GOT3 (cell line): ENCODE measurements at places on chromosomes 7 and 10.
A peak's percentile ranks its signal among the peaks of the same experiment; 100 is the strongest.

DNA sequence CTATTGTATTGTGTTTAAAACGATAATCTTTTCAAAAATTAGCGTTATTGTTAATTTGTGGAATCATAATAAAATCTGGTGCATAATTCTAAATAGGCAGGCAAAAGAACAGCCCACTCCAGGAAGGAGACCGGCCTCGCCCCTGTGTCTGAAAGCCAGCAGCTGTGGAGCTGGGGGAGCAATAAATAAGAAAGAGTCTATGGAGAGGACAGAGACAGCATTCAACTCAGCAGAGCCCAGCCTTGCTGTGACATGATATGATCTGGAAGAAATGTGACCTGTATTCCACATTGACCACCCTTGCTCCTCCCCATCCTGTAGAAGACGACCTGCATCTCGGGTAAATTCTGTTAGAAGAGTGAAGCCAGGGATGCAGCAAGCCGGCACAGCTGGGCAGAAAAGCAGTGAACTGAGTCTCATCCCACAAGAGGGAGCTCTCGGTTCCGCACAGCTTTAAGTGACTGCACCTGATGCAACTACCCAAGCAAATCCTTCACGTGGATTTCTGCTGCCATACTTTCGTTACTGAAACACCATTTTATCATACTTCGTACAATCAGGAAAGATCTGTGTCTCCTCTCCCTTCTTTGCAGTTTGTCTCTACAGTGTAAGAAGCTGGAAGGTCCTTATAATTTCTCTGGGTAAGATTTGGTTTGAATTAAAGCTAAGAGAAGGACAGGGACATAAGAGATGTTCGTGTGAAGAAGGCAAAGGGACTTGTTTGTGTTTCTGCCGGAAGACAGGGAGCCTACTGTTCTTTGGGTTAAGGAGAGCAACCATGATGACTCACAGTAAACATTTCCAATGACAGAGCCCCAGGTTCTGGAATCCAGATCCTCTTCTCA, 427.1 kb downstream of the GPAM start:
- DNase-seq, result peak; percentile 21

DNA sequence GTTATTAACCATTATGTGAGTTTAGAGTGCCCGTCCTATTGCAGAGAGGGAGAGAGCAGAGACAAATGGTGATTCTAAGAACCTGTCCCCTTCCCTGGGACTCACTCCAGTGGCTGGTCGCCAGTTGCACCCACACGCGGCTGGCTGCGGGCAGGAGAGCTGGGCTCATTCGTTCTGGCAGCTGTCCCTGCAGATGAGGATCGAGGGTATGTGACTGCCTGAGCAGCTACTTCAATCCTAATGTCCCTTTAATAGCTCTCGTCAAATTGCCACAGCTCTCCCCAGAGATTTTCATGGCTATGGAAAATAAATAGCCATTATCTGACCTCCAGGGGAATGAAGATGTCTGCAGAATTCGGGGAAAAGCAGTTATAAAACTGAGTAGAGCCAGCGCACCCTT, 41.6 kb downstream of the RBM28 start:
- DNase-seq, result no peak

DNA sequence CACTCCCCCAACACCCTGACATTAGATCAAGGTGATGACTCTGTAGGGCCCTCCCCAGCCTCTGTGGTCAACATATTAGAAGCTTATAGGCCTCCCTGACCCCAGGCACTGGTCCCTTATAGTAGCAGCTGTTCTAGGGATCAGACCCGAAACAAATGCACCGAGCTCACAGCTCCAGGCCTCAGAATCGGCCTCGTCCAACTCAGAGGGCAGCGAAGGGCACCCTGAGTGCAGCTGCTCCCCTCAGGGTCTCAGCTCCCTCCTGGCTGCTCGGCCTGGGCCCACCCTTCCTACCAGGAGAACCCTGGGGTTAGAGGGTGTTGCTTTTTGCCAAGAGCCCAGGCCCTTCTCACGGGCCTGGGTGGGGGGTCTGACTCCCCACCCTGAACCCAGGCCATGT, 5.0 kb downstream of the ECHS1 start:
- DNase-seq, result no peak

DNA sequence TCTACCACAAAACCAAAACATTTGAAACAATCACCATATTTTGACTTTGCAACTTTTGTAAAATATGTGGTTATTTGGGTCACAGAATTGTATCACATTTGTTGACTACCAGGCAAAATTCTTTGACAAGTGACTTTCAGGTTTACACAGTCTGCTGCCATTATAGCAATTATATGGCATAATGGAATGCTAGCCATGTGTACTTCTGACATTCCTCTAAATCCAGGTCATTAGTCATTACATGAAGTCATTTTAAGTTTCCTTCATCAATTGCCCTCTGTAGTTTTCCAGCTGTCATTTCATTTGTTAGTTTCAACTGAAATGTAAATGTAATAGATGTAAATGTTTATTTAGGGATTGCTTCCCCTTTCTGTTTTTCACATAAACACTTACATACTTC, 137.5 kb downstream of the IMMP2L start:
- no peak for DNase-seq

DNA sequence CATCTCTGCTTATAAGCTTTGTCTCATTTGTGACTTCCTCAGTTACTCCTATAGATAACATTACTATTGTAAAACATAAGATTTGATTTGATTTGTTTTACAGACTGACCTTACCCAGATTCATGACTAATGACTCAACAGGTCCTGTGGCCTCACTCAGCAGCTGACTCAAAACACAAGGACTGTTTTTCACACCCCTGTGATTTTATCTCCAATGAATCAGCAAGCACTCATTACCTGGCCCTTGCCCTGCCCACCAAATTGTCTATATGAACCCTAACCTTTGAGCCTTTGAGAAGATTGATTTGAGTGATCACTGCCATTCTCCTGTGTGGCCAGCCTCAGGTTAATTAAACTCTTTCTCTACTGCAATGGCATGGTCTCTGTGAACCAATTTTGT, 1064.6 kb upstream of the LRRTM3 start:
- DNase-seq, result no peak

DNA sequence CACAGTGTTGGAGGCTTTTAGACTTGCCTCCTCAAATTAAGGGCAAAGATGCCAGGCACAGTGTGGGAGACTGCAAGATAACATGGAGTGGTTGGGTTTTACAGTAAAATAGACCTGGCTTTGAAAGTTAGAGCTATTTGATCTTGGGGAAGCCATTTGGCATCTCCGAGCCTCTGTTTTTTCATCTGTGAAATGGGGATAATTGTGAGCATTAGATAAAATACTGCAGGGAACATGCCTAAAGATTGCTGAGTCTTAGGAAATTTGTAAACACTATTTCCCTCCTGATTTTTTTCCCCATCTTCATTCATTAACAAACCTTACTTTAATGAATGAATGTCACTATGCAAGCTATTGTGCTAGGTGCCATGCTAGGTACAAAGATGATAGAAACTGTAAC, 241.3 kb upstream of the SLC26A5 start:
- DNase-seq, result no peak

DNA sequence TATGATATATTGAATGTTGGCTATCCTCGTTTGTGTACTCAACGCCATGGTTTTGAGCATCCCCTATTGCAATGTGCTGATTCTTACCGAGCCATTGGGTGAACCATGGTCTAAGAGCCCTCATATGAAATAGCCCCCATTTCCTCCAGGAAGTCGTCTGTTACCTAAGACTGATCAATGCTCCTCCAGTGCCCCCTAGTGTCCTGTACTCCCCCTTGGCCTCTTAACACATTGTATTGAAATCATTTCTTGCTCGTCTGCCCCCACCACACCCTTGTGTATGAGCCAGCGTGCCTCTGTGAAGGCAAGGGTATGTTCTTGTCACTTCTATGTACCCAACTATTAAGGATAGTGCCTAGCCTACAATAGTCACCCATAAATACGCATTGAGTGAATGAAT, 11.2 kb upstream of the SLC35B4 start:
- no peak for DNase-seq

- no peak for DNase-seq
Measured at GRCh38 chr7:45082031-45082830, 6.5 kb downstream of the NACAD start.

DNA sequence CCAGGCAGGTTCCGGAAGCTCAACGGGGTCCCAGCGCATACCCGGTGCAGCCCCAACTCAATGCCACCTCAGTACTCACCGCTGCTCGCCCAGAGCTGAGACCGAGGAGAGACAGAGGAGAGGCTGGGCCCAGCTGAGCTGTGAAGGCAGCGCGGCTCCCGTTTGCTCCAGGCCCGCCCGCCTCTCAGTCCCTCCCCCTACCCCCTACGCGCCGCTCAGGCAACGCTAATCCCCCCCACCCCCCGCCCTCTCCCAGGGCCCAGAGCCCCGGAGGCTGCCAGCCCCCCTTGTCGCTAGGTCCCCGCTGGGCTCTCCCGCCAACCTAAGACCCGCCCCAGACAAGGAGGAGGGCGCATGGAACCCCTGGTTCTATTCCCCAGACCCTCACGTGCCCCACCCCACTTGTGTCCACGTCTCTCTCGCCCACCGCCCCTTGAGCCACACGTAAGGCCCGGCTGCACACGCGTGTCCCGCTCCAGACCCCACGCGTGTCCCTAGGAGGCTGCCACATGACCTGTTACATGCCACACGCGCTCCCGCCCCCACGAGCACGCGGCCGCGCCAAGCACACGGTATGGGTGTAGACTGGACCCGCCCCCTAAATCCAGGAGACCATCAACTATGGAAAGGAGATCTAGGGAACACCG, at the start of gene PSD:
TSS of gene PSD (minus strand) at position 164 of the 647 bp plus-strand sequence. CDS start 1,747 bp downstream, outside the sequence.
- no peak for DNase-seq

GRCh38 chr7:121449735-121450240, 53.7 kb upstream of the FAM3C start:
- DNase-seq, result no peak

DNA sequence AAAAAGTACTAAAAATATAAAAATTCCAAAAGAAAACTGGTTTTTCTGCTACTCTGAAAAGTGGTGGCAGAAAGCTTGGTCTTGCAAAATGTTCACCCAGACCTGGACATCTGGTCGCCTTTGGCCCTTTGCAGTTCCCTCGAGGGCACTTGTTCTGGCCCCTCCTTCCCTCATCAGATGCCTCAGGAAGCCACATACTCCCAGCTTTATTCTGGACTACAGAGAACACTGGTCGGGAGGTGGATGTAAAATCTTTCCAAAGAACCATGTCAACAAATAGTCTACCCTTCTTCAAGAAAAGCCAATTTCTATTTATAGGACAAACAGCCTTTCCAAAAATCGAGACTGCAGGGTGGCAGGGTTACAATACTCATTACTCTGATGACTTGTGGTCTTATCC, 726.1 kb downstream of the TNS3 start:
- DNase-seq, result no peak

DNA sequence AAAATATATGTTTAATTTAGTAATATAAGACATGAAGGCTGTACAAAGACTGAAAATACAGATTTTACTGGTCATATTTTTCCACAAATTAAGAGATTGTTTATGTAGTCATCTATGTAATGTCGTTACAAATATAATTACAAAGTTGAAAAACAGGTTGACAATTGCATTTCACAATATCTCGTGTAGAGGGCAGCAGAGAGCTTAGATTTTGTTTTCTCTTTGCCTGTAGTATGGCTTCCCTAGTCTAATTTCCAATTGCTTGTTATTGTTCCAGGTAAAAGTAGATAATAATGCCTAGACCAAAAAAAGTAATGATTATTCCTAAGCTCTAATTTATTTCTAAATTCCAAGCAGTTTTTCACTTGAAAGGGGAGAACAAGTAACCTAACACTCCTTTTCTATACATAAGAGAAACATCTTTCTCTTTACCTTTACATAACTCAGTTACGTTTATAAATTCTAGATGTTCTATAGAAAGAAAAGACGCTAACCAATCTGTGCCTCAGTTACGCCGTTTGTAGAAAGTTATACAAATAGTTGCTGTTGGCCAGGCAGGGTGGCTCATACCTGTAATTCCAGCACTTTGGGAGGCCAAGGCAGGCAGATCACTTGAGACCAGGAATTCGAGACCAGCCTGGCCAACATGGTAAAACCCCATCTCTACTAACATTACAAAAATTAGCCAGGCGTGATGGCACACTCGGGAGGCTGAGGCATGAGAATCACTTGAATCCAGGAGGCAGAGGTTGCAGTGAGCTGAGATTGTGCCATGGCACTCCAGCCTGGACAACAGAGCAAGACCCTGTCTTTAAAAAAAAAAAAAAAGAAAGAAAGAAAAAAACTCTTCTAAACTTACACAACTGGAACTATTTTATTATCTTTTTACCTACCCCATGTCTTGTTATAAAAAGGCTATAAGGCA, 30.0 kb downstream of the NET1 start:
- DNase-seq, result no peak

DNA sequence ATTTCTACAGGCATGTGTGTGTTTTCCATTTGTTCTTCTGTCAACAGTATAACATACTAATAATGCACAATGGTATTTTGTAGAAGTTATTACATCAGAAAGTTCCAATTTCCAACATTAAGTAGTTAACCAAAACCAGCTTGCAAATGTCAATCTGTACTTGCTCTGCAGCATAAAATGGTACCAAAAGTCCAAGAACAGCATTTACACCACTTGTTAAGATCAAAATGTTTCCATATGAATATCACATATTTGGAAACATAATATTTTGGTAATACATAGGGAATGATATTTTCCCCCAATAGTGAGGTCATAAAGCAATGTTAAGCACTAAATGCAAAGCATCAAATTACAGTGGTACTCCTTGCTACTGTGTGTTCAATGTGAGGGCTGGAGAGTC, 162.1 kb downstream of the ZNF438 start:
- no peak for DNase-seq

DNA sequence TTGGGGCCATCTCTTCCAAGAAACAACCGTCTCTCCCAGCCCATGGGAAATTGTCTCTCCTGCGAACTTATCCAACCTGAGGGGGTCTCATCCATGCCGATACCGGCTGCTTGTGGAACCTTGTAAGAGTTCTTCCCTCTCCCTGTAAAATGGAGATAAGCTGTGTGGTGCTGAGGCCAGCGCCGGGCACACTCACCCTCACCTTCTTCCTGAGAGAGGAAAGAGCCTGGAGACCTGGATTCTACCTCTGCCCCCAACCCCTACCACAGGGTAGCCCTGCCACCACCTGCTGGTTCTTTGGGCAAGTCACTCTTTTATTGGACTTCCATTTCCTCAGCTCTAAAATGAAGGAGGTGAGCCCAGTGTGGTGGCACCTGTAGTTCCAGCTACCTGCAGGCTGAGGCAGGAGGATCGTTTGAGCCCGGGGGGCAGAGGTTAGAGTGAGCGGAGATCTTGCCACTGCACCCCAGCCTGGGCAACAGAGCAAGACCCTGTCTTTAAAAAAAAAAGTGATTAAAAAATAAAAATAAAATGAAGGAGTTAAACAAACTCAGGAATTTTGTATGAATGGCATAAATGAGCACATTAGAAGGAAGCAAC, 38.4 kb upstream of the PSAP start:
- DNase-seq, result no peak

- DNase-seq, result no peak
Measured at GRCh38 chr10:46314071-46314470, 27.3 kb downstream of the ANTXRL start.

DNA sequence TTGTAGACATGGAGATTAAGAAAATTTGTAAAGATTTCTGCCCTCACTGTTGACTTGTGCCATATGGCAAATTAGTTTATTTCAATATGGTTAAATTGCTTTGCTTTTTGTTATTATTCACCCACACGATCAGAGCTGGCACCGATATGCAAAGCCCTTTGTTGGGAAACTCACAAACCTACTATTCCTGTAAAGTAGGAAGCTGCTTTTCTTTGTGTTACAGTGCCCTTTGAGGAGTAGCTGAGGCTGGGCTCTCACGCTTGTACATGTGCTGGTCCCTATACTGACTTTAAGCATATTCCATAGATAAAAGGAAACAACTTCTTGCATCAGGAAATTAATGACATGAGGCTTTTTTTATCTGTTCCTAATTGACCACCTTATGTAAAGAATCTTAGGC, 17.6 kb upstream of the AOAH start:
- no peak for DNase-seq
